Prostate gland (tissue), 2 donors: ENCODE measurements at places on chromosomes 13 and 19.

DNA sequence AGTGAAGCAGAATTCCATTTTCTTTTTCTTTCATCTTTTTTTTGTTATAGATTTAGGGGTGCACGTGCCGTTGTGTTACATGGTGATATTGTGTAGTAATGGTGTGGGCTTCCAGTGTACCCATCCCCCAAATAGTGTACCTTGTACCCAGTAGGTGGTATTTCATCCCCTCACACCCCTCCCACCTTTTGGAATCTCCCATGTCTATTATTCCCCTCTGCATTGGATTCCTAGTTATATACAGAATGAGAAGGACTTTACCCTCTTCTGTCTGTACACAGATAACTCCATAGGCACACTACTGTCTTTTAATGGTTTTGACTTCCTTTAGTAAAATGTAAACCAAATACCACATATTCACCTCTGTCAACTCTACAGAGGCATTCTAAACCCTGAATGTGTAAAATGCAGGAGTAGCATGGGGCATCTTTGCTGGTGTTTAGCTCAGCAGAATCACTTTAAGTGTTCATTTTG, 28.0 kb downstream of the FRY start:
- no peak for DNase-seq

DNA sequence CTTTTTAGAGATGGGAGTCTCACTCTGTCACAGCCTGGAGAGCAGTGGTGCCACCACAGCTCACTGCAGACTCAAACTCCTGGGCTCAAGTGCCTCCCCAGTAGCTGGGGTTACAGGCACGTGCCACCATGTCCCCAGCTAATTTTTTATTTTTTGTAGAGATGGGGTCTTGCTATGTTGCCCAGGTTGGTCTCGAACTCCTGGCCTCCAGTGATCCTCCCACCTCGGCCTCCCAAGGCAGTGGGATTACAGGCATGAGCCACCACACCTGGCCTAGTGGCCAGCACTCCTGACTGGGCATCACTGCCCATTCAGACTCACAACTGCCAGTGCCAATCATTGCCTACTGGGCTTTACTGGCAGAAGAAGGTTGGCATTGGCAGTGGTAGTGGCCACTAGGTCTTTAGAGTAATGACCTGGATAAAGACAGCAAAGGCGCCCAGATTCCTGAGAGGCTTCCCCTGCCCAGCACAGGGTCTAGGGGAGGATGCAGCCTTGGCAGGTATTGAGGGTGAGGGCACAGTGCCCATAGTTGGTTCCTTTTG, 26.8 kb upstream of the SLC7A10 start:
- no peak for DNase-seq

GRCh38 chr19:15378534-15379082, 979 bp downstream of the AKAP8 start:
- peak; percentile 45 for DNase-seq

DNA sequence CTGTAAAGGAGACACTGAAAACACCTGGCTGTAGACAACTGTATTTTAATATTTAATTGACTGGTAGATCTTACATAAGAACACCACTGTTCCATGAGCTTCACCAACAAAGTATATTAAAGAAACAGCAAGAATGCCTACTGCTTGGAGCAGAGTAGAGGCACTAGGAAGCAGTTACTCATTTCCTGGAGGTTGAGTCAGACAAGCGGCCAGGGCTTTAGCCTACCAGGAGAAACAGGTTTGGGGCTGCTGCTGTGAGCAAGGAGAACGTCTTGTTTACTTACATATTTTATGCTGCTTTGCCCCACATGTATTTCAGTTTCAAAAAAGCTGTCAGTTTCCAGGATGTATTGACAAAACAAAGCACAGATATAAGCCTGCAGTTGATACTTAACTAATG, 33.4 kb downstream of the ALG5 start:
- no peak for DNase-seq

DNA sequence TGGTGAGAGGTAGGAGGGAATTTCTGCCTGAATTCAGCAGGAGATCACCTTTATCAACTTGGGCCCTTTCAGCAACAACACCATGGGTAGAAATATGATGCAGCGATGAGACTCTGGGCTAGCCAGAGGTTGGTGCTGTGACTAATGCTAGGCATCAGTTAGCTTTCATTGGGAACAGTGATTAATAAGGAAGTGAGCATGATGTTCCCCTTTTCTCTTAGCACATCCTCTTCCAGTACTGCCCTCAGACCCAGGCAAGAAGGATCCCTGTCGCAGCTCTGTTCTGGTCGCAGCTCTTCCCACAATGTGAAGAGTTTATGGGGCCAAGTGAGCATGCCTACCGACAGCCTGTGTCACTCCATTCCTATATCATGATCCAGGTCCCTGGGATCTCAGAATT, 100.5 kb downstream of the FLT1 start:
- DNase-seq = no peak

- DNase-seq = no peak
These were observed 3.5 kb upstream of the ZNF701 start for GRCh38 chr19:52566588-52566987.

- DNase-seq = no peak
These were observed 5.4 kb upstream of the NTN5 start for GRCh38 chr19:48678201-48678600.

DNA sequence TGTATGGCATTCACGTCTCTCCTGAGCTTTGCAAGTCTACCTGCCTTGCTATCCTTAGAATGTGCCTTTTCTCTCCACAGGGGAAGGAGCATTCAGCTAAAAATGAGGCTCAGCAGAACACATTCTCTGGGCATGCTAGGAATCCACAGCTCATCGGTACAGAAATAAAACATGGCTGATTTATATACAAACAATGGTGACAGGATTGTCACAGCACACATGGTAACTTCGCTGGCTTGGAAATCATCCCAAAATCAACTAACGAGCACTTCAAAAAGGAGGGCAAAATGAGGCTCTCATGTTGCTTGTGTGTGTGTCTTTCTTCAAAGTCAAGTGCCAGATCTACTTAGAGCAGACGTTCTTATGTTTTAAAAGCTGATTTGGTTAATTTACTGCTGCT, 373.0 kb downstream of the FGF14 start:
- DNase-seq = no peak

DNA sequence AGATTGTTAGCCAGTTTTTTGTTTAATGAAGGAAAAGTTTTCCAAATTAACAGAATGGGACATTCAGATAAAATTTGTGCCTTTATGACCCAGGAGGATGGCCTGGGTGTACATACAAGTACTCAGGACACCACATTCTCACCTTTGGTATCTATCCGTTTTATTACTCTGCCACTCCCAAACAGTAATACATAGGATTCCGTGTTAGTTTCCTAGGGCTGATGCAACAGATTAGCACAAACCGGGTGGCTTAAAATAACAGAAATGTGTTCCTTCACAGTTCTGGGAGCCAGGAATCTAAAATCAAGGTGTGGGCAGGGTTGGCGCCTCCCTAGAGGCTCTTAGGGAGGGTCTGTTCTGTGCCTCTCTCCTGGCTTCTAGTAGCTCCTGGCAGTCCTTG, 129.9 kb downstream of the GGACT start:
- no peak for DNase-seq

DNA sequence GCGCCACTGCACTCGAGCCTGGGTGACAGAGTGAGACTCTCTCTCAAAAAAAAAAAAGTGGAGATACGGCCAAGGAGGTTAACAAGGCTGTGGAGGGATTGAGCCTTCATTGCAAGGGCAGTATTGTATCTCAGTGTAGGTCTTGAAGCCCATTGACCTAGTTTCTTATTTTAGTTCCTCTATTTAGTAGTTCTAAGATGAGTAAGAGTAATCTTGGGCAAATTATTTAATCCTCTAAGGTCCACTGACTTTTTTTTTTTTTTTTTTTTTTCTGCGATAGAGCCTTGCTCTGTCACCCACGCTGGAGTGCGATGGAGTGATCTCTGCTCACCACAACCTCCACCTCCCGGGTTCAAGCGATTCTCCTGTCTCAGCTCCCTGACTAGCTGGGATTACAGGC, 14.3 kb upstream of the ILF3 start:
- no peak for DNase-seq

GRCh38 chr19:6988257-6988656, 33.0 kb downstream of the MBD3L2B start:
- DNase-seq = no peak

GRCh38 chr13:103788061-103788652, 721.9 kb upstream of the SLC10A2 start:
- DNase-seq = no peak

- no peak for DNase-seq
These were observed 124.1 kb downstream of the CRYL1 start for GRCh38 chr13:20401531-20401930.

- DNase-seq = no peak
These were observed 1207.7 kb downstream of the SLITRK1 start for GRCh38 chr13:82674546-82674945.

- DNase-seq = no peak
These were observed 1236.9 kb downstream of the DIAPH3 start for GRCh38 chr13:58926858-58927257.

- DNase-seq = no peak
These were observed 1186.1 kb downstream of the SLITRK5 start for GRCh38 chr13:88857256-88857655.

DNA sequence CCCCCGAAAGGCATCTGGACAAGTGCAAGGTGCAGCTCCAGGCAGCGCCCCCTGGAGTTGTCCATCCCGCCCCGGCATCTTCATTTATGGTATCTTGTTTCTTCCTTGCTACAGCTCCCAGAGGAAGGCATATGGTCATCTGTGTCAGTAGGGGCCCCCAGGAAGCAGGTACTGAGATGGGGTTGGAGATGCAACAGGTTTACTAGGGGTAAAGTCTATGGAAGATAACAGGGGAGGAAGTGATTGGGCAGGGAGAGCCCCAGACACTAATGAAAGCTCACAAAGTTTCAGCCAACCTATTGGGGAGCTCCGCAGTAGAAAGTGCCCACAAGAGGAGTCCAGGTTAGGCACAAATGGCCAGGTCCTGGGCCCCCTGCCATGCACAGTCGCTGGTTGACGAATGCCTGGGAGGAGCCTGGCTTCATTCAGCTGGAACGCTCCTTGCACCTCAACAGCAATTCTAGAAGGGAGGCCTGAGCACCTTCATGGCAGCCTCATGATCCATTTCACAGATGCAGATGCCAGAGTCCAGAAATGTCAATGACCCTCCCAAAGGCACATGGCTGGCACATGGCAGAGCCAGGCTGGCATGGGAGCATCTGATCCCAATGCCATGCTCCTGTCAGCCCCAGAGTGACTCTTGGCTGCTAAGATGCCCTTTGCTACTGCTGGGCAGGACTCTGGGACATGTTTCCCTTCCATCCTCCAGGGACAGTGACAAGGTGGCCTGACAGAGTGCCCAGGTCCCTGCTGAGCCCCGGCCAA, 23.8 kb upstream of the PEPD start:
- DNase-seq = no peak

DNA sequence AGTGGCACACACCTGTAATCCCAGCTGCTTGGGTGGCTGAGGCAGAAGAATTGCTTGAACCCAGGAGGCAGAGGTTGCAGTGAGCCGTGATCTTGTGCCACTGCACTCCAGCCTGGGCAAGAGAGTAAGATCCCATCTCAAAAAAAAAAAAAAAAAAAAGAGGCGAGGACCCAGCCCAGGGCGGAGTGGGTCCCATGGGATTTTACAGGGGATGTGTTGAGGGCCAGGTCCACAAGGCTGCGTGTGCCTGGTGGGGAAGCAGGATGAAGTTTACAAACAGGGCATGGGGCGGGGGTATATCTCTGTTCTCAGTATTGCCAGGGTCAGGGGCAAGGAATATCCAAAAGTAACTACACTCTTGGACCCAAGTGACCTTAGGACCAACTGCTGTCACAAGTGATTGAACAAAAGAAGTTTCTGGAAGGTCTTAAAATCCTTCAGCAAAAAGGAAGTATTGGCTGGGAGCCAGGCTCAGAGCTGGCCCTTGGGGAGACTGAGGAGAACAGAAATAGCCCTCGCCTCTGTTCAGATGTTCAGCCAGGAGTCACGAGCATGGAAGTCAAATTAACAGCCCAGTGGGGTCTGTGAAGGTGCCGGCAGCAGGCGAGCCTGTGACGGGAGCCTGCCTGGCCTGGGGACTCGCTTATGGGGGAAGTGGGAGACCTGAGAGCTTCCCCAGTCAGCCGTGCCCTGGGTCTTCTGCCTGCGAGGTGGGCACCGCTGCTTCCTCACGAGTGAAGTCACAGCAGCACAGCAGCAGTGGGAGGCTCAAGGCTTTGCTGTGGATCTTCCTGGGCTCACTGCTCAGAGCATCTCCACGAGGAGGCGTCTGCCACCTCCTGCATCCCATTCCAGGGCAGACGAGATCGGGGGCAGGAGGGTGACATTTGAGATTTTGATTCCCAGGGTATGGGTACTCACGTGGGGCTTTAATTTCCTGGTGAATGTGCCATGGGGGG, 6.4 kb downstream of the MYO9B start:
- no peak for DNase-seq
